Femur (tissue), 1 donor: ENCODE measurements at places on chromosomes 4 and X.

- DNase-seq = no peak
These were observed 95.3 kb downstream of the SH3RF1 start for GRCh38 chr4:169175476-169175875.

DNA sequence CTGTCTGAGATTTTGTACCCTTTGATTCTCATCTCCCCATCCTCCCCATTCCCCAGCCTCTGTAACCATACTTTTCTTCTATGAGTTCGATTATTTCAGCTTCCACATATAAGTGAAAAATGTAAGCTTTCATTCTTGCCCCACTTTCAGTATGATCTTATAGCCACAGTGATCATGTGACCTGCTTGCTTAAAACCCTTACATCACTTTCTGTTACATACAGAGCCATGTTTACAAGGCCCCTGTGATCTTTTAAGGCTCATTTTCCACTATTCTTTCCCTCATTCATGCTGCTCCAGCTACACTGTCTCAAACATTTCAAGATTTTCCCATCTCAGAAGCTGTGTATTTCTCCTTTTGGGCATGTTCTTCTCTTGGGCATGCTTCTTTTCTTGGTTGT lies 147.7 kb downstream of the DCK start:
- DNase-seq = no peak

- DNase-seq = no peak
These were observed 19.9 kb downstream of the RPS6KA6 start for GRCh38 chrX:84168095-84168494.

- no peak for DNase-seq
These were observed 8.5 kb downstream of the OGT start for GRCh38 chrX:71541210-71542022.

- no peak for DNase-seq
These were observed 3.6 kb upstream of the NXT2 start for GRCh38 chrX:109533005-109533404.

DNA sequence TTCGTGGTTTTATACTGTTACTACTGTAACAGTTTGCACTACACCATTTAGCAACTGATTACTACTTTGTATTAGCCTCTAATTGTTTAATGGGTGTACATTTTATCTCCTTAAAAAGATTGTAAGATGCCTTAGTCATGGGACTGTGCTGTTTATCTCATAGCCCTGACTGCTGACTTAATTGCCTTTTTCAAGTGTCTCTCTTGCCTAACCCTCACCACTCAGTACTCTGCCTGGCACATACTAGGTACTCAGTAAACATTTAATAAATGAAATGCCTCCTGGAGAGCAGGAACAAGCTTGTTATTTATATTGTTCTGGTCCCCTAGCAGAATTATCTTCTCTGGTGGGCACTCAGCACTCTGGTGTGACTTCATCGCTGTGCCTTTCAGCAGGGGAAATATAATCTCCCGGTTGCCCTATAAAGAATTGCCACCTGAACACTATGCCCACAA lies 1.7 kb upstream of the STIM2 start:
- DNase-seq = no peak

DNA sequence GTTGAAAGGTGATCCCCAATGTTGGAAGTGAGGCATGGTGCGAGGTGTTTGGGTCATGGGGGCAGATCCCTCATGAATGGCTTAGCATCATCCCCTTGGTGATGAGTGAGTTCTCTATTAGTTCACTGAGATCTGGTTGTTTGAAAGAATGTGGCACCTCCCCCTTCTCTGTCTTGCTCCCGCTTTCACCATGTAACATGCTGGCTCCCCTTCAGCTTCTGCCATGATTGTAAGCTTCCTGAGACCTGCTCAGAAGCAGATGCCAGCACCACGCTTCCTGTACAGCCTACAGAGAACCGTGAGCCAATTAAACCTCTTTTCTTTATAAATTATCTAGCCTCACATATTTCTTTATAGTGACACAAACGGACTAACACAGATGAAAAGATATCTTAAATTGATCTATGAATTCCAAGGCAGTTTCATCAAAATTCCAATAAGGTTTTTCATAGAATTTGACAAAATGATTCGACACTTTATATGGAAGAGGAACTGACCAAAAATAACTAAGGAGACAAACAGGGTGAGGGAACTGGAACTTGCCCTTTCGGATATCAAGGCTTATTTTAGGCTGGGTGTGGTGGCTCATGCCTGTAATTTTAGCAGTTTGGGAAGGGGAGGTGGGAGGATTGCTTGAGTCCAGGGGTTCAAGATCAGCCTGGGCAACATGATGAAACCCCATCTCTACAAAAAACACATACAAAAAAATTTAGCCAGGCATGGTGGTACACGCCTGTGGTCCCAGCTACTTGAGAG lies 56.9 kb upstream of the OGT start:
- no peak for DNase-seq

GRCh38 chr4:152680988-152681603 lies 1.3 kb upstream of the TMEM154 start:
- DNase-seq = no peak

- DNase-seq = no peak
These were observed 43.9 kb upstream of the SLC25A4 start for GRCh38 chr4:185099024-185099682.

GRCh38 chr4:137090951-137091350 lies 441.3 kb downstream of the PCDH18 start:
- DNase-seq = no peak

- DNase-seq = no peak
These were observed 73.0 kb upstream of the WDFY3 start for GRCh38 chr4:85039526-85039925.

DNA sequence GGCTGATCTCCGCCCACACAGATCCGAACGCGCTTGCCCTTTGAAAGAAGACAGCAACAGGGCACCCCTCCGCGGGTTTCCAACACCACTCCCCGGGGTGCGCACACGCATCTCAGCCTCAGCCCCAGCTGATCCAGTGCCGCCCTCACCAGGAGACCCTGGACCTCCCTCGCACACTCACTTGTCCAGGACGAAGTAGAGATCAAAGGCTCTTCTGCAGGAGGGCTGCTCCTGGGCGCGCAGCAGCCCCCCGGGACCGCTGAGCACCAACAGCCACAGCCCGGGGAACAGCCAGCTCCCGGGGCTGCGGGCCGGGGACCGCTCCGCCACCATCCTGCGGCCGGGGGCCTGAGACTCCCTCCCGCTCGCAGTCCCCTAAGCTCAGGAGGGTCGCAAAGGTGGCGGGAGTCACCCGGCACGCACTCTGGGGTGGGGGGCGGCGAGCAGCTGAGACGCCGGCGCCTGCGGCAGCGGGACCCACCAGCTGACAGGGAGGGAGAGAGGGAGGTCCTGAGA lies 743 bp downstream of the ANTXR2 start:
- DNase-seq = peak; percentile 65

GRCh38 chrX:39930786-39931528 lies 166.8 kb downstream of the BCOR start:
- DNase-seq = peak; percentile 43

- no peak for DNase-seq
These were observed 15.1 kb downstream of the TRAPPC2 start for GRCh38 chrX:13719192-13719856.

DNA sequence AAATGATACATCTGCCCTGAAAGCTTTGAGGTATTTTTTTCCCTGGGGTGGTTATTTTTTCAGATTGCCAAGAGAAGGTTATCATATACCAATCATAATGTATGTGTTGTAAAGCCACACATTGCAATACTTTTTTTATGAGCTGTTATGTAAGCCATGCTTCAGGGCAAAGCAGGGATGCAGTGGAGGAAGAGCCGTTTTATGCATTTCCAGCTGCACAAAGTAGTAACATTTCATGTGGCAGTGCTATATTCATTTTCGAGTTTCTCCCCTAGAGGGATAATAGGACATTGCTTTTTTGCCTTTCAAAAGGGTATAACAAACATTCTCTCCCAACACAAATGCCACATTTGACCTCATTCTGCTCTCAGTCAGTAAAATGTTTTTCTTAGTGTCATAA lies 68.5 kb downstream of the GALNT7 start:
- no peak for DNase-seq

- no peak for DNase-seq
These were observed 3.8 kb downstream of the ANTXR2 start for GRCh38 chr4:80069108-80069836.

GRCh38 chrX:19931146-19931545 lies 43.7 kb upstream of the SH3KBP1 start:
- DNase-seq = no peak

DNA sequence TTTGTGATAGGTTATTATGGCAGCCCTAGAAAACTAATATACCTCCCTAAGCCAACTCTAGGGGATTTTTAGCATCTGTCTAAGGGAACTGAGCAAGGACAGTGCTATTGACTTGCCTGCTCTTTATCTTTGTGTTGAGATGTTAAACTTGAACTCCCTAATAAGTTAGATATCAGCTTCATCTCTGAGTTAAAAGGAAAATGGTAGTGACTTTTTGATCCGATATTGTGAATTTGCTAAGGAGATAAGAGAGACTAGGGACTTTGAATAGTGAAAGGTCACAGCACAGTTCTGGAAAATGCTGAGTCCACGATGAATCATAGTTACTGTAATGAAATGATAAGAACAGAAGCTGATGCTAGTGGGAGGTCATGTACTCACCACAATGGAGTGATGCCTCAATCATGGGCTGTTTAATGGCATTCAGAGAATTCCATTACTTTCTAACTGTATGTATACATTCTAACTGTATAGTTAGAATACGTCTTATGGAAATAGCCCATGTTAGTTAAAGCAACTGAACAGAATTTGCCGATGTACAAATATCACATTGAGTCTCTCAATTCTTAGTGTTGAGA lies 147.2 kb downstream of the GLRA3 start:
- no peak for DNase-seq

DNA sequence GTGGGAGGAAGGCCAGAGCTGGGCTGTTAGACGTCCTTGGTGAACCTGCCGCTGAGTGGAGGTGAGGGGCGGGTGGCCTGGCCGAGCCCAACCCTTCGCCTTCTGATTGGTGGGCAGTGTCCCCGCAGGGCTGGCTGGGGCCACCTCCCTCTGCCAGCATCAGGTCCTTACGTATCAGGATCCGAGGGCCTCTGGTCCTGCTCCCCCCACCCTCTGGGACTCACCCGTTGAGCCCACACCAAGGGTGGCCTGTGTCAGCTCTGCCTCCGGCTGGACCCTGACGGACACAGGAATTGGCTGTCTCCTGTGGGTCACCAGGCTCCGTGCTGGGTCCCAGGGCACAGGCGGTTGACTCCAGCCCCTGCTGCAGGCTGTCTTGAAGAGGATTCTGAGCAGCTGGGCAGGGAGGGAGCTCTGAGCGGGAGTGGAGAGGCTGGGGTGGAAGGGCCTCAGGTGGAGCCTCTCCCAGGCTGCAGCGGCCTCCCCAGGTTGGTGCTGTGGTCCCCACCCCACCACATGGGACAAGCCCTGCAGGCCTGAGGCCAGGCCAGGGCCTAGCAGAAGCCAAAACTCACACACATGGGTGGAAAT lies 58.4 kb upstream of the NKX1-1 start:
- DNase-seq = no peak

- DNase-seq = no peak
These were observed 133.8 kb downstream of the SMIM20 start for GRCh38 chr4:26047795-26048194.

DNA sequence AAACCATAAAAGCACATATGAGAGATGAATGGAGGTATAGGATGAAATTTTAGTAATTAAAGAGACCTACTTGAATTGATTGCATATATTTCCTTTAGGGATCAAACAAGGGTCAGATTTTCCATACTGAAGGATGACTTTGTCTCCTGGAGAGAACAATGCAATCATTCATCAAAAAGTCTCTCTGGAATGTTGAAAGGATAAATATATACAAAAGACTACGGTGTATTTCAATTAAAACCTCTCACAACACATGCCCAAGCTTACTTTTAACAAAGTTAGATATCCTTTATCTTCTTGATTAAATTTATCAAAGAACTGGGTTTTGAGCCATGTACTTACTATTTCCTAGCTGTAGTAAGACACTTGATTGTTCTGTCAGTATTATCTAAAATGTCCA lies 36.8 kb upstream of the ADH7 start:
- no peak for DNase-seq

DNA sequence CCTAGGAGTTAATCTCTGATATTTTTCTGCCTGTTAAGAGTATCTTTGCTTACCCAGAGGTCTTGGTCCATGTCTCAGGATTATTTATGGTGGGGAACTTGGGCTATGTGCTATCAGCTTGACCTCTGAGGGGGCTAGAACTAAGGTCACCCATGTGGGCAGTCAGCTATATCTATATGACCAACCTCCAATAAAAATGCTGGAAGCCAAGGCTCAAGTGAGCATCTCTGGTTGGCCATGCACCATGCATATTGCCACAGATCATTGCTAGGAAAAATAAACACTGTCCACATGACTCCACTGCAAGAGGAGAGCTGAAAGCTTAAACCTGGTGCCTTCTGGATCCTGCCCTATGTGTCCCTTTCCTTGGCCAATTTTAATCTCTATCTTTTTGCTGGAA lies 196.5 kb upstream of the SLC7A11 start:
- no peak for DNase-seq

GRCh38 chr4:125836597-125837195 lies 521.9 kb downstream of the FAT4 start:
- no peak for DNase-seq

DNA sequence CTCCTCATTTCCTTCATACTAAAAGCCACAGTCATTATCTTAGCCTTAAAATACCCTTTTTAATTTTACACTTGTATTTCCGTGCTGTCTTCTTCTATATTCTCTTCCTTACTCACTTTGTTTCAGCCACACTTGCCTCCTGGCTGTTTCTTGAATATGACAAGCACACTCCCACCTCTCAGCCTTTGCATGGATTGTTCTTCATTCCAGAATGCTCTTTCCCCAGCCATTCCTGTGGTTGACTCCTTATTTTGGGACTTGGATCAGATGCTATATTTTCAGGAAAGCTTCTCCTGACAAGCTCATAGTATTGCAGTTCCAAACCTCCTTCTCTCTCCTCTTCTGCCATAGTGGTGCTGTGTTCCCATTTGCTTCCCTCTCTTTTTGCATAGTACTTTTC lies 291.3 kb downstream of the PDHA2 start:
- no peak for DNase-seq
